Nucleus accumbens (tissue), 56 donors: ENCODE measurements at places on chromosomes 3 and 15.

DNA sequence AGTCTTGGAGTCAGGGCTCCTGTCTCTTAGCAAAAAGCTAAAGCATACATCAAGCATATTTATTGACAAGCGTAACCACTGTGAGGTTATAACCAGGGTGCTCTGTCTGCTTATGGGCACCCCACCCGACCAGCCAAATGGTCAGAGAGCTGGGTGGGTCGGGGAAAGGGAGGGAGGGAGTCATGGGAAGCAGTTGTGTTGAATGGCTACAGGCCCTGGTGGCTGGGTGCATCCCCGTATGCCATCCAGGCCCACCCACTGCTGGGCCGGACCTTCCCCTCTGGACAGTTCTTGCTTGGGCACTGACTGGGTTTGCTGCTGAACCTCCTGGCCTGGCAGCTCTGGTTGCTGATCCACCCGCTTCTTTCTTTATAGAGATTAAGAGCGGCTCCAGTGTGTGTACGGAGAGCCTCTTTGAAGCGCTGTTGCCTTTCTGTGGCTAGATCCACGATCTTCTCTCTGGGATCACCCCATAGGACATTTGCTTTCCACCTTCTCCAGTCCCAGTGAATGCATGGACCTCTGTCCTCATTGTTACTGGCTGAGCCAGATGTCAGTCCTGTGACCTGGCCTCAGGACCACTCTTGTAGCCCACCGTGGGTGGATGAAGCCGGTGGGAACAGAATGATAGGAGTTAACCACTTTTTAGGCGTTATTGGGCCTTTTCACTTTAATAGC is 59.6 kb downstream of the SMAD3 start:
- no peak for DNase-seq

- DNase-seq, result peak; percentile 21
These were observed 22.5 kb upstream of the BFSP2 start for GRCh38 chr3:133377396-133377795.

DNA sequence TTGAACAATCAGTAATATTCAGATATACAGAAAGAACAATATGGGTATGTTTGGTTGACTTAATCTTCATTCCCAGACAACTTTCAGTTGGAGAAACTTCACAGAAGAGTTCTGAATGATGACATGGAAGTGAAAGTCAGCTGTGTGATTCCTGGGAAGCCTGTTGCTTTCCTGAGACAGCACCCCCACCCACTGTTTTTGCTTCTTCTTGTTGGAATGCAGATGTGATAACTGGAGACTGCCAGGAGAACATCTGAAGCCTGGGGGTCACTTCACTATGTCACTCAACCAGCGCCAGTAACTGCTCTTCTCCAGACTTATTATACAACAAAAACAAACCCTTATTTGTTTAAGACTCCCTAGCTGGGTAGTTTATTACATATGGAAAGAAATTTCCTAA is 599.4 kb downstream of the ZIC1 start:
- no peak for DNase-seq

- no peak for DNase-seq
These were observed 25.0 kb downstream of the ACP3 start for GRCh38 chr3:132342183-132342582.

DNA sequence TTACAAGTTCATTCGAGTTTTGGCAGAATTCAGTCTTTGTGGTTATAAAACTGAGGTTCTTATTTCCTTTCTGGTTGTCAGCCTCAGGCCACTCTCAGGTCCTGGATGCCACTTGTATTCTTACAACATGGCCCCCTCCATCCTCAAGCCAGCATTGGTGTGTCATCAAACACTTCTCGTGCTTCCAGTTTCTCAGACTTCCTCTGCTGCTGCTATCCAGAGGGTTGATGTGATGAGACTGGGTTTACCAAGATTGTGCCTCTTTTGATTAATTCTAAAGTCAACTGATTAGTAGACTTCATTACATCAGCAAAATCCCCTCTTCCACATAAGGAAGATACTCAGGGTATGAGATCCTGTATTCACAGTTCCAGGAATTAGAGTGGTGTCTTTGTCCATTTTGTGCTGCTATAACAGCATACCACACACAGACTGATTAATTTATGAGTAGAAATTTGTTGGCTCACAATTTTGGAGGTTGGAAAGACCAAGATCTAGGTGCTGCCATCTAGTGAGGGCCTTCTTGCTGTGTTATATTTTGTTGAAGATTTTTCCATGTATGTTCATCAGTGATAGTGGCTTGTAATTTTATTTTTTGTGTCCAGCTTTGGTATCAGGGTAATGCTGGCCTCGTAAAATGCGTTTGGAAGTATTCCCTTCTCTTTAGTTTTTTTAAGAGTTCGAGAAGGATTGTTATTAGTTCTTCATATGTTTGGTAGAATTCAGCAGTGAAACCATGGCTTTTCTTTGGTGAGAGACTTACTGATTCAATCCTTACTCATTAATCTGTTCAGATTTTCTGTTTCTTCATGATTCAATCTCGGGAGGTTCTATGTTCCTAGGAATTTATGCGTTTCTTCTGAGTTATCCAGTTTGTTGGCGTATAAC is 11.1 kb downstream of the LRCH3 start:
- no peak for DNase-seq
